ENCODE measurements at places on chromosomes 16 and 17. TPM values are rescaled to one million over a fixed set of nuclear protein-coding genes. Genes with fewer than 3 reads are reported as not detected.

Gene ALOX15B
- 28.7 TPM for total RNA-seq

Gene KRTAP3-2
- total RNA-seq = not detected

Gene SLC38A10
- 67.5 TPM for total RNA-seq

Gene LRRC36
- not detected for total RNA-seq

Gene SSH2
- 37.6 TPM for total RNA-seq

Gene RBFOX1
- 6.6 TPM for total RNA-seq

Gene KRT14
- 1,546 TPM for total RNA-seq

Gene MMP25
- 0.25 TPM for total RNA-seq

Gene ITGAX
- total RNA-seq = 4.4 TPM

Gene PRM3
- not detected for total RNA-seq

Gene HOXB13
- total RNA-seq = 5.4 TPM

Gene FOXN1
- 3.4 TPM for total RNA-seq

Gene C16orf96
- not detected for total RNA-seq

Gene CCL1
- not detected for total RNA-seq

Gene BCL6B
- 10.1 TPM for total RNA-seq

Gene TUBG2
- 44.7 TPM for total RNA-seq

Gene PIGQ
- 26.0 TPM for total RNA-seq

Gene PRMT7
- total RNA-seq = 47.9 TPM

Gene DRC7
- not detected for total RNA-seq

Gene NOD2
- 43.5 TPM for total RNA-seq

Gene TNFSF13
- total RNA-seq = 20.1 TPM

Gene TAT
- not detected for total RNA-seq

Gene PCGF2
- 25.8 TPM for total RNA-seq

Gene TOP2A
- total RNA-seq = 16.9 TPM

Gene AURKB
- total RNA-seq = not detected

Gene KRTAP16-1
- total RNA-seq = not detected

Gene TAC4
- total RNA-seq = not detected

Gene JPT1
- 48.1 TPM for total RNA-seq

Gene MT4
- 25.8 TPM for total RNA-seq

Gene CALB2
- total RNA-seq = 3.9 TPM

Gene CACNG5
- not detected for total RNA-seq

Gene AHSP
- not detected for total RNA-seq

Gene NOL11
- 35.4 TPM for total RNA-seq

Gene KCTD13
- total RNA-seq = 20.4 TPM

Gene OXLD1
- total RNA-seq = 43.0 TPM

Gene COPZ2
- 34.4 TPM for total RNA-seq

Gene CTRB1
- not detected for total RNA-seq

Gene MARVELD3
- 4.7 TPM for total RNA-seq

Gene UBB
- total RNA-seq = 625 TPM

Gene PDIA2
- not detected for total RNA-seq

Gene MAPK7
- total RNA-seq = 77.3 TPM

Data from vagina (tissue), 2 donors.